ENCODE measurements at places on chromosomes 12 and 14. TPM values are rescaled to one million over a fixed set of nuclear protein-coding genes. Genes with fewer than 3 reads are reported as not detected.

DNA sequence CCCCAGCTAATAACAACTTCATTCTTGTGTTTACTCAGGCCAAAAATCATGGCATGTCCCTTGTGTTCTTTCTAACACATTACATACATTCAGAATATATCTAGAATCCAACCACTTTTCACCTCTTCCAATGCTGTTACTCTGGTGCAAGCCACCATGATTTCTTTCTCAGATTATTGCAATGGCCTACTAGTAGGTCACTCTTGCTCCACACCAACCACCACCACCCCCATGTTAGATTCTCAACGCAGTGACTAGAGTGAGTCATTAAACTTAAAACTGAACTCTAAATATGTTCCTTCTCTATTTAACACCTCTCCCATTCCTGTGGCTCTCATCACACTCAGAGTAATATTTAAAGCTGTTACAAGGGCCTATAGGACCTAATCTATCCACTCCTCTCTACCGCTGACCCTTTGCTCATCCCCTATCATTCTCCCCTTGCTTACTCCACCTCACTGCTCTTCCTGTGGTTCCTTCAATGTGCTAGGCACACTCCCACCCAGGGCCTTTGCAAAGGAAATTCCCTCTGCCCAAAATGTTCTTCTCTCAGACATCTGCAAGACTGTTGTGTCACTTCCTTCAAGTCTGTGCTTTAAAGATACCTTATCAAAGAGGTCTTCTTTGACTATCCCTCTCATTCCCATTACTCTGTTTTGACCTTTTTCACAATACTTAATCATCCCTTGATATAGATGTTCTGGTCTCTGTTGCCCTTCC lies 6.6 kb downstream of the RTN1 start:
- DNase-seq = no peak

DNA sequence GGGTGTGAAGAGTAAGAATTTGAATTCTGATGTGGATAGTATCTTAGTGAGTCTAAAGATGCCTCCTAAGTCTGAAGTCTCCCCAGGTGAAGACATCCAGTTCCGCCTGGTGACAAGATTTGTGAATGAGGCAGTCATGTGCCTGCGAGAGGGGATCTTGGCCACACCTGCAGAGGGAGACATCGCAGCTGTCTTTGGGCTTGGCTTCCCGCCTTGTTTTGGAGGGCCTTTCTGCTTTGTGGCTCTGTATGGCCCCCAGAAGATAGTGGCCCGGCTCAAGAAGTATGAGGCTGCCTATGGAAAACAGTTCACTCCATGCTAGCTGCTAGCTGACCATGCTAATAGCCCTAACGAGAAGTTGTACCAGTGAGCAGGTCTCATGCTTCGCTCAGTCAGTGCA lies 24.6 kb upstream of the AICDA start:
- DNase-seq = no peak

Gene INSM2
- 0.05 TPM for polyA plus RNA-seq

Gene TAS2R8
- polyA plus RNA-seq = not detected

Gene AMN1
- 18.1 TPM for polyA plus RNA-seq

DNA sequence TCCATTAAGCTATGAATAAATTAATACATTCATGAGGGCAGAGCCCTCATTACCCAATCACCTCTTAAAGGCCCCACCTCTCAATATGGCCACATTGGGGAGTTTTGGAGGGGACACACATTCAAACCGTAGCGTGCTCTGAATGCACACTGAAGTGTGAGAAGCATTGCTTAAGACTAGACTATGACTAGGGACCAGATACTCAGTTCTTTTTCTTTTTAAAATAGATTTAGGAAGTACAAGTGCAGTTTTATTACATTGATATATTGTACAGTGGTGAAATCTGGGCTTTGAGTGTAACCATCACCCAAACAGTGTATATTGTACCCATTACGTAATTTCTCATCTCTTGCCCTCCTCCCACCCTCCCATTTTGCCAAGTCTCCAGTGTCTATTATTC lies 21.0 kb upstream of the JDP2 start:
- DNase-seq = no peak

DNA sequence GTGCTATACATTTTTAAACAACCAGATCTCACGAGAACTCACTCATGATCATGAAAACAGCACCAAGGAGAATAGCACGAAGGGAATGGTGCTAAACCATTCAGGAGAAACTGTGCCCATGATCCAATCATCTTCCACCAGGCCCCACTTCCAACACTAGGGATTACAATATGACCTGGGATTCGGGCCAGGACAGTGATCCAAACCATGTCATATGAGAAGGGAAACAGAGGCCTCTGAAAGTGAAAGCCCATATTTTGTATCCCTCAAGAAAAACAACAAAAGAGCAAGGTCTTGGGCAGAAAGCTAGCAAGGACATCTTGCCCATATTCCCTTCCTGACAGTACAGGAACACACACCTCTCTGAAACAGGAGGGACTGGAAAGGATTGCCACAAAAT lies 163.9 kb upstream of the VASH1 start:
- DNase-seq = no peak

- peak; percentile 56 for DNase-seq
Measured at GRCh38 chr14:98926146-98926545, 345.9 kb downstream of the BCL11B start.

- DNase-seq = no peak
Measured at GRCh38 chr12:104653730-104654664, 197.2 kb downstream of the CHST11 start.

DNA sequence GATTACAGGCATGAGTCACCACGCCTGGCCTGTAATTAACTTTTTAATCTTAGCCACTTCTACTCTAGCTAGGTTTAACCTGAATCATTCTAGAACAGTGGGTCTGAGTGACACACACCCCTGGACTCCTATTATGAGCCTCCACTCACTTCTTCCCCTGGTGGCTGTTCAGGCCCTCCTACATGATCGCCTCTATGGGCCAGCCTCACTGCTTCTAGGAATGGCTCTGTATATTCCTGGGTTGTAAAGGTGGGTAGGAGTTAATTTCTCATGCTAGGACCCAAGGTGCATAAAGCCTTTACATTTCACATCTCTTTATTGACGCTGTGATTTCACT lies 8.0 kb upstream of the RNU6-8 start:
- DNase-seq = no peak

DNA sequence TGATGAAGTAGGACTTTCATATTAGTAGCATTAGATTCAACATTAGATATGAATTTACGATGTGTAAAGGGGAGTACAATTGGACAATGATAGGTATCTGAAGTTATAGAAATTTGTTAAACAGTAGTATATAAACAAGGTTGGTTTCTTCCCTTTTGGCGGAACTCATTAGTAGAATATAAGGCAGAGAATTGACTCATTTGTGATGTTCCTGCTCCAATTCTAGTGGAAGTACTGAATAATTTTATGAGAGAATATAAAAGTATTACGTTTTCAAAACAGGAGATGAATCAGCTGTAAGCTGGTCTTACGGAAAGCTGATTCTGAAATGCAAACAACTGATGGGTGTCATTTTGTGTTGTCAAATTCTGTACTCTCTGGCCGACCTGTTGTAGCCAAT lies 13.4 kb downstream of the ZC3H14 start:
- DNase-seq = no peak

Gene GPD1
- polyA plus RNA-seq = 0.44 TPM

Gene CDKL1
- polyA plus RNA-seq = 1.7 TPM

DNA sequence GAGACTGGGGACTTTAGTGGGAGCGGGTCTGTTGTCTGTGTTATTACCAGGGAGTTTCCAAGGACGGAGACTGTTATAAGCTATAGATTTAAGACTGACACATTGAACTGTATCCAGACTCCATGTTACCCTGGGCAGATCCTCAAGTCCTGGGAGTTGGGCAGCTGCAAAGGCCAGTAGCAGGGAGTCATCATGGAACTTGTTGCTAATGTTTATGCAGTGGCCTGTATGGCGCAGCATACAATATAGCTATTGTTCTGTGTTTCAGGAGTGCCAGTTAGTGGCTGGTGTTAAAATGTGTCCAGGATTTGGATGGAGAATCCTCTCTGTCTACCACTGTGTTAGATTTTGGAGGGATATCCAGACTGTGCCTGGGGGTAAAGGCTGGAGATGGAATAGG lies 31.7 kb downstream of the SMOC1 start:
- DNase-seq = no peak

GRCh38 chr12:13362260-13362841 lies 165.8 kb downstream of the EMP1 start:
- DNase-seq = peak; percentile 78

Gene PRIMA1
- polyA plus RNA-seq = 0.09 TPM

- DNase-seq = no peak
Measured at GRCh38 chr14:51604073-51604472, 47.6 kb upstream of the FRMD6 start.

DNA sequence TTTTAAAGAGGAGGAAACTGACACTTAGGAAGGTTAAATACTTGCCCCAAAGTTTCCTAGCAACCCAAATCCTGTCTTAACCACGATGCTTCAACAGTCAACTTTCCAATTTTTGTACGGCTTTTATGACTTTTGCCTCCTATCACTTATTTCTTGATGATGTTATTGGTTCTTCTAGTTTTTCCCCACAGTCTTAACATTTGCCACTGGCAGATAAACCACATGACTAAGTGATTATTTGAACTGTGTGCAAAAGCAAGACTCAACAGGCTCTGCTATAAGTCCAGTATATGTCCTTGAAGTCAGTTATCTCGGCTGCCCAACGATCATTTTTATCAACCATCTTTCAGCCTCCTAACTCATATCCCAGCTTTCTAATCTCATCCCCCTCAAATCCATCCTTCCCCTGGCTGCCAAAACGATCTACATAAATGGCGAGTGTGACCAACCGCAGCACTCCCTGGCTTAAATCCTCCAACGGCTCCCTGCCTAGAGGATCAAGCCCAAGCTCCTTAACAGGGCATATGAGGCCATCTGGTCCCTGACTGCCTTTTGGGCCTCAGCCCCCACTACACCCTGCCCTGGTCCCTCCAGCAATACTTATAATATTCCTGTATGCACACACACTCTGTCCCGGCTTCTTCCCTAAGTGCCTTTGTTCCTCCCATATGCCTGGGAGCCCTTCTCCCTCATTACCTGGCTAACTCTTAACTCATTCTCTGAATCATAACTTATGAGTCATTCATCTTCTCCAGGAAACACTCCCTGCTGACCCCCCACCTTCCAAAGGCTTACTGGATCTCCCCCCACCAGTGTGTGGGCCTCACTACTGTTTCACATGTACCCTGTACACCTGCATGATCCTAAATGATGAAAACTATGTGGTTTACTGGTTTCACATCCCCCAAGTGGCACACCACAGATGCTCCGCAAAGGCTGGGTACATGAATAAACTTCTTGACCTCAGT lies 8.8 kb downstream of the VPS37B start:
- no peak for DNase-seq

- DNase-seq = no peak
Measured at GRCh38 chr12:25719505-25719904, 166.4 kb upstream of the LMNTD1 start.

DNA sequence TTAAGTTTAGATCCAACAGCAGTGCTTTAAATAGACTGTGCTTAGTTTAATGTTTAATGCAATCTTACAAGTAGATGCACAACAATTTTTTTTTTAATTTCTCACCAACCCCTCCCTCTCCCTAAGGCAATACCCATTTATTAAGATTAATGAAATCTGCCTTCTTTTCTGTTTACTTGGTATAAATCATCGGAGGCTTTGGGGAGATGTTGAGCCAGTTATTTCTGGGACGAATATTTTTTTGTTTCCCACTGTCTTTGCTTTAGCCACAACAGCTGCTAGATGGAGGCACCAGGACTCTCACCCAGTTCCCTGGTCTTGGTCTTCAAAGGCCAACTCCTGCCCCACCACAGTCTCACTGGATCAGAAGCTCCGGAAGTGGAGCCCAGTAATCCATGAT lies 113.4 kb downstream of the PLXNC1 start:
- DNase-seq = no peak

DNA sequence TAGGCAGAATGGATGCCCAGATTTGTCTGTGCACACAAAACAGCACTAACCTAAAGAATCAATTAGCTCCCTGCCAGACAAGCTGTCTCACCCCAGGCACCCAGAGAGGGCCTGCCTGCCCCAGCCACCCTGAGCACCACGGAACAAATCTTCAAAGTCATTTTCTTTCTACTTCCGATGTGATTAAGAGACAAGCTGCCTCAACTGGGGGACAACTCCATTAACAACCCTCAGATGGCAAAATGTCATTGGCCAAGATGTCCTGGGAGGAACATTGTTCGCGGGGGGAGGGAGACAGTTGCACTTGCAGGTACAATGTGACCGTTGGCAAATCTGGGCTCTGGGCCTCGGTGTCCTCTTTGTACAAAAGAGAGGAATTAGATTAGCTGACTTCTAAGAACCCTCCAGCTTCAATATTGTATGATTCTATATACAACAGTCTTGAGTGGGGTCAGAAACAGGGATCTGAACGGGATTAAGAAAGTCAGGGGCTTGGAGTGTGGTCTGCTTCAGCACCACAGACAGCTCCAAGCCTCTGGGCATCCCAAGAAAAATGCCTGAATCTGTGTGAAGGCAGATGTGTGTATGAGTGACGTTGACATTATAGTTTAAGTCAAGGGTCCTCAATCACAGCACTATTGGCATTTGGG lies 42.8 kb upstream of the CMKLR1 start:
- DNase-seq = no peak

- DNase-seq = no peak
Measured at GRCh38 chr12:14903386-14904098, 17.9 kb upstream of the MGP start.

DNA sequence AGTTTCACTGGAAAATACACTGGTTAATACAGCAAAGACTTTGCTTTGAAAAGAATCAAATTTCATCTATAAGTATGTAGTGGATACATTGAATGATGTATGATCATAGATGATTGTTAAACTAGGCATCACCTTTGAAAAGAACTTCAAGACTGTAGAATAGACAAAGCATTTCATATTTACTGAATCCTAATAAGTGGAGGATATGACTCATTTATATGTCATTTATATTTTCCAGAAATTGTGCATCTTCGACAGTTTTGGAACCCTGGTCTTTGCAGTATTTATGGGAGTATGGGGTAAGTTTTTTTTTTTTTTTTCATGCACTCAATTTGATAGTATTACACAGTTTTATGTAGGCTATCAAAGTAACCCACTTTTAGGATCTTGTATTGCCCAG lies 161.9 kb downstream of the ANO6 start:
- DNase-seq = no peak

Gene FSCB
- polyA plus RNA-seq = not detected

DNA sequence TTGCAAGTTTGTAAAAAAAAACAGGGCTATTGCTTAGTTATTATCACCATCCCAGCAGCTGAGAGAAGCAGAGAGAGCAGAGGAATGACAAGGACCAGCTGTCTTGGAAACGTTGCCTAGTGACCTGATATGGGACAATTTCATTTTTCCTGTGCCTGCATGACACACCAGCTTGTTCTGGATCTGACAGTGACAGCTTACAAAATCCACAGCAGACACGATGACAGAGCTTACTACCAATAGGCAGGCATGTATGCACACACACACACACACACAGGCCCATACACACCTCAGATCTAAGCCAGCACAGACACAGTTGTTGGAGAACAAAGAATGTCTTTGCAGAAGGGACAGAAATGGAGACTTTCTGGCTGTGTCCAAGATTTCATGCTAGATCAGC lies 25.4 kb downstream of the HSPB8 start:
- DNase-seq = no peak

GRCh38 chr12:121120323-121120722 lies 12.4 kb upstream of the P2RX7 start:
- no peak for DNase-seq

- no peak for DNase-seq
Measured at GRCh38 chr12:77816196-77816595, 14.5 kb upstream of the NAV3 start.

- no peak for DNase-seq
Measured at GRCh38 chr12:65510584-65511050, 232.1 kb downstream of the MSRB3 start.

Measured in spleen (tissue), 13 donors.